Cerebellar nuclear complex (tissue), 1 donor: ENCODE measurements at places on chromosomes 16 and 17.

- no peak for DNase-seq
These were observed 247.3 kb downstream of the GRIN2A start for GRCh38 chr16:9934723-9935508.

- DNase-seq, result no peak
These were observed 2.9 kb downstream of the VEZF1 start for GRCh38 chr17:57984936-57985674.

- no peak for DNase-seq
These were observed 19.9 kb upstream of the PLLP start for GRCh38 chr16:57304169-57305061.

DNA sequence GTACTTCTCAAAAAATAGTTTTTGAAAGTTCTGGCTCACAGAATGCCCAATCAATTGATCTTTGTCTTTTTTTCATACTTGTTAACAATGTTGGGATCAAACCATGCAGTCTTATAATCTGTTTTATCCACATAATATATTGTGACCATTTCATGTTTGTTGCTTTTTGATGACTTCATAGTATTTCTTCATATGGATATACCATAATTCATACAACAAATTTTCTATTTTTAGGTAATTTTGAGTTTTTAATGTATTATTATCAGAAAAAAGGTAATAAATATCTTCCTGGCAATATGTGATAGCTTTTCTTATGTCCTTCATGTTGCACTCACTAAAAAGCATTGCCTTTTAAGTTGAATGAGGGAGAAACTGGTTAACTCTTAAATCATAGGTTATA, 44.8 kb downstream of the TBC1D26 start:
- no peak for DNase-seq

GRCh38 chr16:84370723-84371552, 2.6 kb downstream of the ATP2C2 start:
- no peak for DNase-seq

DNA sequence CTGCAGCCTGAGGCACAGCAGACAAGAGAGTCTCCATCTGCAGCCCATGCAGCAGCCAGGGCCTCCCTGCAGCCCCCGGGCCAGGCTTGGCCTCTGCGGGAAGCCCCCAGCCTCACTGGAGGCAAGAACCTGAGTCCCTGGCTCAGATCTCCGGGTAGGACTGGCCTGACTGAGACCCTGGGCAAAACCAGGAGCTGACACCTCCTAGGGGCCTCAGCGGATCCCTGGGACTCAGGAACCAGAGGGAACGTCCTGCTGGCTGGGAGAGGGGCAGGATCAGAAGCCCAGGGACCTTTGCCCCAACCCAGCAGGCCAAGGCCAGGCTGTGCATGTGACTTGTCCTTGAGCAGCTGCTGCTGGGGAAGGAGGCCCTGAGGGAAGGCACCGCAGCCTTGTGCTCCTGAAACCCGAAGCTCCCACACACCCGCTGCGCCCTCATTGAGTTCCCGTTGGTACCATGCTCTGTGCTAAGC, 1.7 kb upstream of the PRSS21 start:
- no peak for DNase-seq

DNA sequence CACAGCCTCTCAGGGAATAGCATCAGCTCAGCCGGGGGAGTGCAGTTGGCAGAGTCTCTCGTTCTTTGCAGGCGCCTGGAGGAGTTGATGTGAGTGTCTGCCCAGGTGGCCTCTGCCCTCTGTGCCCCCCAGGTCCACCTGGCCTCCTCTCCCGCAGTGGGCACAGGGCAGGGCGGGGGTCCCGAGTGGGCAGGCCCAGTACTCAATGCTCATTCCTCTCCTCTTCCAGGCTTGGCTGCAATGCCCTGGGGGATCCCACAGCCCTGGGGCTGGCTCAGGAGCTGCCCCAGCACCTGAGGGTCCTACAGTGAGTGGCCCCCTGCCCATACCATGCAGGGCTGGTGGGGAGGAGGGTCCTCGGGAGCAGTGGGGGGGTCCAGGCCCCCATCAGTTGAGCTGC, 14.7 kb upstream of the CPNE2 start:
- no peak for DNase-seq

DNA sequence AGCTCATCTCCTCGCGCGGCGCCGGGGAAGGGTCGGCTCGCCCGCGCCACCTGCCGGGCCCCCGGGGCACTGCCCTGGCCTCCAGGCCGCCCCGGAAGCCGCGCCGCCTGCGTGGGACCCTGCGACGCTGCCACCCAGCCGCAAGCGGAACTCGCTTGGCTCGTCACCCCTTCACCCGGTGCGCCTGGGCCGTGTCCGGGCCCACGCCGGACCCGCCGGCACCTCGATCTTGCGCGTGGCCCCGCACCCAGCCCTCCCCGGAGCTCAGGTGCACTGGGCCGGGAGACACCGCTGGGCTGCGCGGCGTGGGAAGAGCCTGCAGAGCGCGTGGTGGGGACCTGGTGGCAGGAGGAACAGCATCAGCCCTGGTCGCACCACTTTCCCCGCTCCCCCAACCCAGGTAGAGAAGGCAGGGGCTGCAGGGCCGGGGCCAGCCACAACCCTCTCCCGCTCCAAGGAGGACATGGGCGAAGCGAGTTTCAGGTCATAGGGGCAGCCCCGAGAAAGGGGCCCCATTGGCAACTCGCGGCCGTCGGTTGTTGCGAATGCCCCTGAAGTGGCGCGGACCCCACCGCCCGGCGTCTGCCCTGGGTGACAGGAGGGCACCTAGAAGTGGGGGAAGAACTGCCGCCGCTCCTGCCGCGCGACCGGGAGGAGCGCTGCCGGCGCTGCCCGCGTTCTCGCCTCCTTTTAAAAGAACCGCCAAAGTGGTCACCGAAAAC, 363 bp upstream of the MIF4GD start:
- DNase-seq, result no peak

DNA sequence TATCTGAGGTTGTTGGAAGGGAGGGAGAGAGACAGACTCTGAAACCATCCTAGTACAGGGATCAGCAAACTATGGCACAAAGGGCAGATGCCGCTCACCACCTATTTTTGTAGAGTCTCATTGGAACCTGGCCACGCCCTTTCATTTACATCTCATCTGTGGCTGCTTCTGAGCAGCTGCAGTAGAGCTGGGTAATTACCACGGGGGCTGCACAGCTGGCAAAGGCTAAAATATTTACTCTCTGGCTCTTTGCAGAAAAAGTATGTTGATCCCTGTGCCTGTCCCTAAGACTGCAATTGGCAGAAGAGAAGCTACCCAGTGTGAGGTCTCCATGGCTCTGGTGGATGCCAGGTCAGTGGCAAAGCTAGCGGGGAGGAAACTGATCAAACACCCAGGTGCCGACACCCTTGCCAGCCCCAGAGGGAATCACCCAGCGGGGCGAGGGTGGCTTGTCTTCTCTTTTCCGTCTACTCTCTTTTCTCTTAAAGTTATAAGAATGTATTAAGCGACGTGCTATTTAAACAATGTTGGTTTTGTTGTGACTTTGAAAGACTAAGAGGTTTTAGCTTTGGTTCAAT, 14.0 kb downstream of the CEP295NL start:
- DNase-seq, result no peak

DNA sequence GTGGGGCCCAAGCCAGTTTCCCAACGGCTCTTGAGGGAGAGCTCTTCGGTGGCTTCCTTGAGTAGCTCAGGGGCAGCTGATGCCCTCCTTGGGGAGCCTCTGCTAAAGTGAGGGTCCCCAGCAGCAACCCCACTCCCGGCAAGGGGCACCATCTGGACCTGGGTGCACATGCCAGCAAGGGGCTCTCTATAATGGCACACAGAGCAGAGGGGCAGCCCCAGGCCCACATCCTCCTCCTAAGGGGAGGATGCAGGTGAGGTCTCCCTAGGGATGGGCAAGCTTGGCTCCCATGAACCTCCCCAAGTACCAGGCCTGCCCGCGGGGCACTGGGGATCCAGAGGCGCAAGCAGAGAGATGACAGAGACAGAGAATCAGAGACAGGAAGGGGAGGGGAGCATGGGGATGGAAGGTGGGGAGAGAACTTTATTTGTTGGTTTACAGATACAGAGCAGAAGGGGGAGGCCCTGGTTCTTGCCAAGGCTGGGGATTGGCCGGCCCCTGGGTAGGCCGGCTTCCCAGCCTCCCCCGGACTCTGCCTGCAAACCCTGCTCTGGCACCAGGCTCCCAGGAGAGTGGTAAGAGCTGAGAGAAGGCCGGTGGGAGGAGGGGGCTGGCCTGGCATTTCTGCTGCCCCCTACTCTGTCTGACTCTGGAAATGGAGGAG, 61.4 kb downstream of the SRCIN1 start:
- no peak for DNase-seq

GRCh38 chr17:68437979-68438822, 19.1 kb downstream of the WIPI1 start:
- DNase-seq, result no peak

DNA sequence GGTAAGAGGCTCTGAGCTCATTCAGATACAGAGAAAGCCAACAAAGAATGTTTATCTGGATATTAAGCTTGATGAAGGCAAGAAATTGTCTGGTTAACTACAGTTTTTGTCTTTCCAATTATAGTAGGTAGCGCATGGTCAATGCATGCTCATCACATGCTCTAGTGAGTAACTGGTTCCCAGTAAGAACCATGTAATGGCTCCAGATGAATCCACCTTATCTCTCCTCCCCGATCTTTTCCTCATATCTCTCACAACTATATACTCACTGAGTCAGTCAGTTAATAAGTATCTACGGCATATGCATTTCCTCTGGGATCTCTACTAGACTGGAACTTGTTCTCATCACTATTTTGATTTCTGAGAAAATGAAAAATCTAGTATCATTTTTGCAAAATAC, 340.7 kb upstream of the DYNLRB2 start:
- no peak for DNase-seq

DNA sequence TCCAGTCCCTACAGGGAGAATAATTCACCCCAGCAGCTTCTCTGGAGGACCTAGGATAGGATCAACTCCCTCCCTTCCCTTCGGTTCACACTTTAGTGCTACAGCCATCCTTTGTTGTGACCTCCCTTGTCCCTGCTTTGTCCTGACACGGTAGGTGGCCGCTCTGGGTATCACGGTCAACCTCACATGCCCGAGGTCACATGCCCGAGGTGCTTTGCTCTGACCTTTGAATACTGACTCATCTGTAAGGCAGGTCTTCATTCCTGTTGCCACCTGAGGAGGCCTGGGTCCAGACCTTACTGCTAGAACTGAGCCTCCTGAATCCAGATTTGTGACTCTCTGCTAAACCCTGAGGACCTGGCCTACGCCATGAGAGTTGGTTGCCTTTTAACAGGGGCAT, 19.7 kb downstream of the ALKBH5 start:
- DNase-seq, result no peak

DNA sequence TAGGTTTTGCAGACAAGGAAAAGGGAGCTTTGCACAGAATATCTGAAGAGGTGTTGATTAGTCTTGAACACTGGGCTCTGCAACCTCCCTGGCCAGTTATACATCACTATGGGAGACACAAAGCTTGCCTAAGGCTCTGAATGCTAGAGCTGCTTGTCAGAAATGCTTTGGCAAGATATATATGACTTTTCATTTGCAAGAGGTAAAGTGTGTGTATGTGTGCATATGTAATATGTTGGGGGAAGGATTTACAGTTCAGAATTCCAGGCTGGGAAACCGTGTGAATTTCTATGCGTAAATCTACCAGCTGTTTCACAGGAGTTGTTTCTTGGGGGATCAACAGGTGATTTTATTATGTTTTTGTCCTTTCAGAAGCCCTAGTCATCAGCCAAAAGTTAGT, 350.9 kb downstream of the TMEM114 start:
- DNase-seq, result no peak

DNA sequence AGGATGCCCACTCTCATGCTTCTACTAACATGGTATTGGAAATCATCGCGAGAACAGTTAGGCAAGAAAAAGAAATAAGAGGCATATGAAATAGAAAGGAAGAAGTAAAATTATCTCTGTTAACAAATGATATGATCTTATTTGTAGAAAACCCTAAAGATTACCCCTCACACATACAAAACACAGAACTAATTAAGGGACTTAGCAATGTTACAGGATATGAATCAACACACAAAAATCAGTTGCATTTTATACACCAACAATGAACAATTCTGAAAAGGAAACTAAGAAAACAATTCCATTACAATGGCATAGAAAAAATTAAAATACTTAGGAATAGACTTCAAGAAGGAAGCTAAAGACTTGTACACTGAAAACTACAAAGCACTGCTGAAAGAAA, 2.7 kb upstream of the CAPNS2 start:
- no peak for DNase-seq

DNA sequence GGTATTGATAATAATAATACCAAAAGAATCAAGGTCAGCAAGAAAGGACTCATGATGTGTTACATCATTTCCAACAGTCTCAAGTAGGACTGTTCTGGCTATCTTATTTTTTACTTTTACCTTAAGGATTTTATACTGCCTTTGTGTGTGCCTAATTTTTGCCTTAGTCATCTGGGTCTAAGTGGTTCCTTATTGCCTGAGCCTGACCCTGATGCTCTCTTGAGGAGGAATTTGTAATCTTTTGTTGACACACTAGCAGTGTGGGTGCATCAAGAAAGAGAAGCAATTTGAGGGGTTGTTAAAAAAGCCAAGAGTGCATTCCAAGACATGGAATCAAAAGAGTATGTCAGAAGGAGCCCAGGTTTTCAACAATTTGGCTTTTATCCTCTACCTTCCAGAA, 59.3 kb downstream of the TMEM100 start:
- no peak for DNase-seq

- DNase-seq, result no peak
These were observed 4.7 kb downstream of the ZNF764 start for GRCh38 chr16:30553393-30553899.

DNA sequence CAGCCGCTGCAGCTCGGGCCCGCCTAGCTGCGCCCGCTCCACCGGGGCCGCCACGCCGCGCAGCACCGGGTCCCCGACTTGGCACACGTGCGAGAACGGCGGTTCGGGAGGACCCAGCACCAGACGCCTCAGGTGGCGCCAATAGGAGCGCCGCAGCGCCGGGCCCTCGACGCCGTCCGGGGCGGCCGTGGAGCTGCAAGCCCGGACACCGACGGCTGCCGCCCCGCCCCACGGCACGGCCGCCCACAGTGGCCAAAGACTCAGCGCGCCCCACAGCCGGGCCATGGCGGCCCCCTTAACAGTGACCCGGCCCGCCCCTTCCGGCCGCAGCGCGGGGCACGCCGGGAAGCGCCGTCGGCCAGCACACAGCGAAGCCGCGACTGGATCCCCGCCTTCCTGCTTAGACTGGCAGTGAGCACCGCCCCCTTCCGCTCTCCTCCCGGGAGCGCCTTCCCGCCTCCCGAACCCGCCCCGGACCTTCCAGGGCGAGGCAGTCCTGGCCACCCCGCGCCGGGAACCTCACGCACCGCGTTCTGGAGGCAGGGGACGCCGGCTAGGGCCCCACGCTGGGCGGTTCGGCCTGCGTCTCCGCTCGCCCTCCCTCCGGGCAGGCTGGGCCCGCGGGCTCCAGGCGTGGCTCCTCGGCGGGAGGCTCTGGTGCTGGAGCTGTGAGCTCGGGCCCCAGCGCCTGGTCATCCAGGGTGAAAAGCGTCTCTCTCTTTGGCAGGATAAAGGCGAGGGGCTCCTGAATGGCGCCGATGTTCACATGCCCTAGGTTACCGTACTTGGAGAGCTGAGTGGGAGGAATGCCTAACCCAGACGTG, at the start of gene PDF:
Gene PDF, minus strand, starts transcription at position 303 of the 824 bp plus-strand sequence. Its CDS starts 18 bp downstream, at position 285.
- DNase-seq, result peak; percentile 90

- no peak for DNase-seq
These were observed 8.5 kb downstream of the KRTAP9-7 start for GRCh38 chr17:41284043-41284442.

- no peak for DNase-seq
These were observed 15.8 kb upstream of the WSCD1 start for GRCh38 chr17:6054372-6054771.

- no peak for DNase-seq
These were observed 265.1 kb downstream of the CDH13 start for GRCh38 chr16:82891918-82892317.
